ENCODE measurements at places on chromosomes 2 and 18.

DNA sequence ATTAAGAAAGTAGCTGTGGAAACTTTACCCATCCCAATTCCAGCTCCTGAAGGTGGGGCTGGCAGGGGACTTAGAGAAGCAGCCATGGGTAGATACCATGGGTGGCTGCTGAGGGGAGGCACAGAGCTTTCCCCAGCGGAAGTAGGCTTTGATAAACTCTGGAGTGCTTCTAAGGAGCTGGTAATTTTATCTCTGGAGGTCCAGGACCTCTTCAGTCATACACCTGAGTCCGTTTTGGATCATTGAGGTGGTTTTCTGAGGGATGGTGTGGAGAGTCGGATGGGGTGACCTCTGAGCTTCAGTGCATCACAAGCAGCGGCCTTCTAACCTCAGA, 36.7 kb upstream of the BMP10 start:
- no peak for DNase-seq

- no peak for DNase-seq
Observed at GRCh38 chr2:20486571-20486970, 39.7 kb downstream of the RHOB start.

GRCh38 chr18:36724169-36724568, 104.6 kb downstream of the TPGS2 start:
- DNase-seq, result no peak

- DNase-seq, result no peak
Observed at GRCh38 chr2:61356261-61356957, 114.5 kb downstream of the USP34 start.

GRCh38 chr2:213171147-213171546, 19.7 kb upstream of the IKZF2 start:
- DNase-seq, result no peak

GRCh38 chr18:23369266-23369665, 83.8 kb upstream of the RIOK3 start:
- peak; percentile 48 for DNase-seq

- DNase-seq, result no peak
Observed at GRCh38 chr2:19538411-19538963, 180.1 kb upstream of the OSR1 start.

GRCh38 chr2:145753041-145753608, 1233.2 kb upstream of the ZEB2 start:
- no peak for DNase-seq

DNA sequence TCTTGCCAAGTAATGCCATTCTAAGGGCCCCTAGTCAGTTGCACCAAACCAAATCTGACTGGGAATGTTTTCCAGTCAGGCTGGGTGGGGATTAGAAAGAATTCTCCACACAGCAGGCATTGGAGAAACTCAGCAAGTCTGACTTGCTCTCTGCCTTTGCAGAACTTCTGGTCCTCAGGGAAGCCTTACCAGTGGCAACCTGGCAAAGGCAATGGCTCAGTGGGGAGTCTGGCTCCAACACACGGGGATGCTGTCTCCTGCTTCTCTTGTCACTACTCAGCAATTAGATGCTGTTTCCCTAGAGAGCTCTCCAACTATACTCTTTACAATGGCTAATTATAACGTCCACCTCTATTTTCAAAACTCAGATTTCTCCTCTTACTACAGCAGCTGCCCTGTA, 810.7 kb downstream of the LRRTM4 start:
- no peak for DNase-seq

- no peak for DNase-seq
Observed at GRCh38 chr18:26208977-26209376, 17.3 kb upstream of the TAF4B start.

- no peak for DNase-seq
Observed at GRCh38 chr2:127193967-127194280, 26.2 kb downstream of the CYP27C1 start.

- DNase-seq, result no peak
Observed at GRCh38 chr2:222751238-222751637, 79.8 kb downstream of the MOGAT1 start.

- no peak for DNase-seq
Observed at GRCh38 chr2:152525277-152525838, 190.4 kb downstream of the FMNL2 start.

- DNase-seq, result no peak
Observed at GRCh38 chr2:68837164-68837860, 33.9 kb downstream of the BMP10 start.

GRCh38 chr2:37110306-37111212, 26.2 kb downstream of the GPATCH11 start:
- no peak for DNase-seq

- DNase-seq, result no peak
Observed at GRCh38 chr2:168717790-168718502, 84.5 kb upstream of the NOSTRIN start.

GRCh38 chr2:71067567-71068217, 756 bp upstream of the NAGK start:
- no peak for DNase-seq

GRCh38 chr18:10403708-10404107, 50.7 kb upstream of the APCDD1 start:
- DNase-seq, result peak; percentile 91

GRCh38 chr18:36580874-36581750, 247.7 kb downstream of the TPGS2 start:
- no peak for DNase-seq

DNA sequence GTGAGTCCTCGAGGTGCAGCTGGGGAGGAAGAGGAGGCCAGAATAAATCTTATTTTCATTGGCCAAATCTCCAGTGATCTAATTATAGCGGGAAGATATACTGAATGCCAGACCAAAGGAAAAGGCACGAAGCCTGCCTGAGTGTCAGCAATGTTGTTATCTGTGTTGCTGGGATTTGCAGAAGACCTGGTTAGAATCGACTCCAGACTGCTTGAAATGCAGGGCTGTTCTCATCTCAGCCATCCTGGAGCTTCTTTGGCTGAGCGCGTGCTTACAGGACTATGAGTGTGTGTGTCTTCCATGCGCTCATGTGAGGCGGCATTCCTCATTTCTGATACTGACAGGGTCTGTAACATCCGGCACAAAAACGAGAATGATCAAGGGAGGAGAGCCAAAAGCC, 81.2 kb downstream of the TSN start:
- peak; percentile 38 for DNase-seq

DNA sequence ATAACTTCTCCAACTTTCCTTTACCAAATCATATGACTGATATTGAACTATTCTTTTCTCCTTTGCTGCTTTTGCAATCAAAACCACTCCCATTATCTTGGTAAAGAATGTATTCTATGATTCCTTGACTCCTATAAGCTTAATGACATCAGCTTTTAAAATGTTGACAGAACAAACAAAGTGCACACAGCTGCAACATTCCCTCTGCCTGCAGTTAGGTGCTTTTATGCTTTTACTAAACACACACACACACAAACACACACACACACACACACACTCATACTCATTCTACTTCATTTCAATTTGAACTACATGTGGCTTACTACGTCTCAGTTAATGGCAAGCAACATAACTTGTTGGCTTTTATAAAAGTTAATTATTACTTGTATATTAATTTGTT, 946.6 kb downstream of the DPP10 start:
- no peak for DNase-seq

- no peak for DNase-seq
Observed at GRCh38 chr2:157193461-157193860, 64.0 kb upstream of the GALNT5 start.

- DNase-seq, result no peak
Observed at GRCh38 chr2:241902357-241902991, 32.9 kb downstream of the RTP5 start.

- peak; percentile 36 for DNase-seq
Observed at GRCh38 chr2:29443151-29443550, 327.9 kb downstream of the CLIP4 start.

DNA sequence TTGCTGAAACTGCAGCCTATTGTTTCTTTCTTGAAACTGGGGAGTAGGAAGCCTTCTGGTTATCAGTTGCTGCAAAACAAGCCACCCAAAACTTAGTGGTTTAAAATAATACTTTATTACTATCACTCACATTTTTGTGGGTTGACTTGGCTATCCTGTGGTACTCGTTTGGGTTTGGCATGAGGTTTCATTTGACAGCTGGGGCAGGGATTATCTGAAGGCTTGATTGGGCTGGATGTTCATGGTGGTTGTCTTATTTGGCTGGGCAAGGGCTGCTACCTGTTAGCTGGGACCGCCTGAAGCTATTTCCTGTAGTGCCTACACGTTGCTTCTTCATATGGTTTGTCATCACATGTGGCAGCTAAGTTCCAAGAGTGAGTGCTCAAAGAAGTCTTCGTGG, 122.3 kb downstream of the PLCL1 start:
- no peak for DNase-seq

GRCh38 chr2:127646487-127647241, 711 bp downstream of the GPR17 start:
- DNase-seq, result no peak

GRCh38 chr2:104859291-104859765, 5.4 kb downstream of the POU3F3 start:
- peak; percentile 66 for DNase-seq

GRCh38 chr2:20012032-20012281, 511 bp downstream of the MATN3 start:
- DNase-seq, result no peak

DNA sequence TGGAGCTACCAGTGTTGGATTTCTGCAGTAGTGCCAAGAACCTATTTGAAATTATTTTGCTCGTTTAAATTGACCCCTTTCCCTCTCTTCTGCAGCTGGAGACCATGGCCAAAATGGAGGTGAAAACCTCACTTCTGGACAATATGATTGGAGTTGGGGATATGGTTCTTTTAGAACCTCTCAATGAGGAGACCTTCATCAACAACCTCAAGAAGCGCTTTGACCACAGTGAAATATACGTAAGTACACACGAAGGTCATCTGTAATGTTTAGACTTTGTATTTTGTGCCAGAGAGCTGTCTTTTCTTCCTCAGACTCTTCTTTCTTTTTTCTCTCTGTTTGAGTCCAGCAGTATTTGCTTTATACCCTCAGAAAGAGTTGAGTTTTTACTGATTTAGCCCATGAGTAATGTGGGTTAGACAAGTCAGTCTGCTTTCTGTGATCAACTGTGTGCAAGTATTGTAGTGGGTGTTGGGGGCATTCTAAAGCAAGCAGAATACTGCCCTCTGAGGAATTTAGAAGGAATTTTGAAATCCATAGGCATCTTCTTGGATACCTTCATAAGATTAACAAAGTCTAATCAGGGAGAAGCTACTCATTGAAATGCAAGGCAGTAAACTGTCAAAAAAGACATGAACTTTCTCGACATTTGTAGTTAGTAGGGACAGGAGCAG, 31.7 kb downstream of the MYO1B start:
- DNase-seq, result no peak

- DNase-seq, result no peak
Observed at GRCh38 chr2:174482854-174483253, 4.0 kb downstream of the GPR155 start.

- no peak for DNase-seq
Observed at GRCh38 chr2:239685556-239685955, 284.7 kb upstream of the HDAC4 start.

DNA sequence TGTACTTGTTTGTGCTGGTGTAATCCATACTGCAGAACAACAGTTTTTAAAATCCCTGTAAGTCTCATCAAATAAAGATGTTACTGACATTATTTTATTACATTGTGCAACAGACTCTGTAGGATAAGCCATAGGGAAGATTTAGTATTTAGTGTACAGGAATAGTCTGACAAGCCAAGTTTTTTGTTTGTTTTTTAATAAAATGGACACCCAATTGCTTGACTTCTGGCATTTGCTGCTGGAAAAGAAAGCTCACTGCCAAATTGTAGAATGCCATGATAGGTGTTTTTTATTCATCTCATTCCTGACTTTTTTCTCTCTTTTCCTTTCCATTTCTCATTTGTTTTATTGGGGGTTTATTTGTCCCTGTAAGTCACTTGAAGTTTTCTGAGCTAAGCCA, 38.1 kb downstream of the SMARCAL1 start:
- DNase-seq, result no peak

- no peak for DNase-seq
Observed at GRCh38 chr18:50836521-50836957, 16.7 kb upstream of the MRO start.

GRCh38 chr2:147068071-147068470, 776.8 kb upstream of the ACVR2A start:
- no peak for DNase-seq

- no peak for DNase-seq
Observed at GRCh38 chr2:199495147-199495546, 37.4 kb upstream of the SATB2 start.

DNA sequence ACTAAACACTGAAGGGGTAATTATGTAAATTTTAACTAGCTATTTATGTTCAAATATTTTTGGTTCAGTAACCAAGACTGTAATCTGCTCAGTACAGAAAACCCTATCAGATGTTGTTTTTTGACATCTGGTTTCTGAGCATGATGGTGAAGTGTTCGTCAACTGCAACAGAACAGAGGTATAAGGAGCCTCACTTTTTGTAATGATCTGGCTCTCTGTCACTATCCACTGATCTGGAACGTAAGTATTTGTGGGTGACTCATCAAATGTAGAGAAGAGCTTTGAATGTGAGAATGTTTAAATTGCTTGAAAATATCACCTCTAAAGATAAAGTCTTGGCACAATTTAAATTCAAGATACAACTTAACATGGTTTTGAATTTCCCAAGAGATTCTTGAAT, 213.6 kb upstream of the FAM98A start:
- DNase-seq, result no peak

- no peak for DNase-seq
Observed at GRCh38 chr2:223046470-223047040, 5.4 kb upstream of the KCNE4 start.

- peak; percentile 10 for DNase-seq
Observed at GRCh38 chr2:168526641-168527040, 70.6 kb downstream of the CERS6 start.

DNA sequence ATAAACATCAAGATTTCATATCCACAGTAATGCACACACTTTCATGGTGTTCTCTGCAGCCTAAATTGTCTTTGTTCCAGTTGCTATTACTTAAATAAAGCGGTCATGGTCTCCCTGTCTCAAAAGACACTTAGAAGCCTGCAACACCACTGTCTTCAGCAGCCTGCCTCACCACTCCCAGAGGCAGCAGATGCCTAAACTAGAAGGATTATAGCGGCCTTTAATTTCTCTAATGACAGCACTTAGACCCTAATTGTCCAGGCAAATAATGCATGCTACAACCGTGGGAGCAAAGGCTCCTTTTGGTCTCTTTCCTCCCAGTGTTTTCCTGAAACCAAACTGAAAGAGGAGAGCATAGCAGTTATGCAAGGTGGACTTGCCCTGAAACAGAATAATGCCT, 248.8 kb upstream of the SLC39A10 start:
- no peak for DNase-seq

- DNase-seq, result no peak
Observed at GRCh38 chr18:22689712-22690111, 243.4 kb upstream of the RBBP8 start.
